Stimulated activated CD8-positive, alpha-beta memory T cell treated with anti-CD3 and anti-CD28 coated beads, Interleukin-4, amount 100 ng/mL, for 4 hours (primary cell): ENCODE measurements at places on chromosomes 2 and 18.

GRCh38 chr2:234258562-234259141, 208.2 kb downstream of the SPP2 start:
- DNase-seq, result no peak

DNA sequence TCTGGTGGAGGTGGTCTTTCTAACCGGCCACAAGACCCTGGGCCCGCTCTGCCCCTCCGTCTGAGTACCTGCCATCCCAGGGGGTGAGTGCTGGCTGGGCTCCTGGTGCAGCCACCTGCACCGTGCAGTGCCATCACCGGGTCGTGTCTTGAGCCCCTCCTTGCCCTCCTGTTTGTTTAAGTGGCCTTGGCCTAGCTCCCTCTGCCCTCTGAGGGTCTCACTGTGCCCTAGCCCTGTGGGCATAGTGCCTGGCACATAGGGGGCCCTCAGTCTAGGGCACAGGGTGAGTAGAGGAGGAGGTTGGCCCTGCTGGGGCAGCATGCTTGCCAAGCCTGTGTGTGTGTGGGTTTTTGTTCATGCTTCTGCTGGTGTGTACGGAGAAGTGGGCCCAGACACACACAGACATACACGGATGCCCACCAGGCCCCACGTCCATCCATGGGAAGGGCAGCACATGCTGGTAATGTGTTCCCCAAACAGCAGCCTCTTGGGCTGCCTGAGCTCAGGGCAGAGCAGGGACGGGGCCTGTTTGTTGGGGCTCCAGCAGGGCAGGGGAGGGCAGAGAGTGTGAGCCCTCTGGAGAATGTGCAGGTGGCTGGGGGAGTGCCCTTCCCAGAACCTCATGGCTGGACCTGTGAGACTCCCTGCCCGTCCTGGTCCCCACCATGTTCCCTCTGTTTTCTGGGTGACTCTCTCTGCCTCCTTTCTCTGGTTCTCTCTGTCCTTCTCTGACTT, 94.6 kb downstream of the GLI2 start:
- DNase-seq, result no peak

- no peak for DNase-seq
Observed at GRCh38 chr18:22667616-22668422, 250.1 kb upstream of the CTAGE1 start.

GRCh38 chr2:76316691-76317090, 606.0 kb upstream of the GCFC2 start:
- DNase-seq, result no peak

- no peak for DNase-seq
Observed at GRCh38 chr2:166609183-166609959, 115.3 kb upstream of the SCN7A start.

DNA sequence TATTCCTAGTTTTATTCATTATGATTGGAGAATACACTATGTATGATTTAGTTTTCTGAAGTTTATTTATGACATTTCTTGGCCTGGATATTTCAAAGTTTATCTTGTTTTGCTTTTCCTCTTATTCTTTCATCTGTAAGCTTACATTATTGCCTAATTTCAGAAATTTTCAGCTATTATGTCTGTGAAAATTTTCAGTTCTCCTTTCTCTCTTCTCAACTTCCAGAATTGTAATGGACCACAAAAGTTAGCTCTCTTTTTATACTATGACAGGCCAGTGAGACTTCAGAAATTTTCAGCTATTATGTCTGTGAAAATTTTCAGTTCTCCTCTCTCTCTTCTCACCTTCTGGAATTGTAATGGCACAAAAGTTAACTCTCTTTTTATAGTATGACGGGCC, 97.2 kb upstream of the SCN7A start:
- no peak for DNase-seq

GRCh38 chr2:232793271-232793670, 16.9 kb upstream of the KCNJ13 start:
- DNase-seq, result no peak

DNA sequence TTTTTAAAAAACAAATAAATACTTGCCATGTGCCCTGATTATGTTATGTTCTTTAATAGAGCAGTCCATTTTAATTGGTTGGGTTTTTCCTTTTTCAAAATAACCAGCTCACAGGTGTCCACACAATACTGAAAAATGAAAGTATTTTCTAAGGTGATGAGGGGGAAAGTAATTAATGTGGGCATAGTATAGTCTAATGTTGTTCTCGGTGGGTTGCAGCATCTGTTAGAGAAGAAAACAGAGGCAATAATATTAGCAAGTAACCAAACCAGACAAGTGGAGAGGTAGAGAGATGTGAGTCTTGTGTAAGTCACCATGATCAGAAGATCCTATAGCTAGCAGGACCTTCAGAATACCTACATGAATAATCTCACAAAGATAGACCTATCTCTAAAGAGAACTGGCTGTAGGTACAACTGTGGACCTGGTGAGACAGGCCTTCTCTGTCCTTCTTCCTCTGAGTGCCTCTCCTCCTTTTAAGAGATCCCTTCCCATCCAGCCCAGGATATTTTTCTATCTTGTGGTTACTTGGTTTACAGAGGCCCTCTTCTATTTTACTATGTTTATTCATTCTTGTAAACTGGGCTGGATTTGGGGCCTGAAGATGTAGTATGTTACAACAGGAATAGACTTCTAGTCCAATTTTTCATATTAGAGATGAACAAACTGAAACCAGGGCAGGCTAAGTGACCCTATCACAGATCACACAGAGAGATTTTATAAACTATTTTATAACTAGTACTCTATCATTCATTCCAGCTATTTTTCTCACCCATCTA, 67.1 kb upstream of the MSTN start:
- no peak for DNase-seq

DNA sequence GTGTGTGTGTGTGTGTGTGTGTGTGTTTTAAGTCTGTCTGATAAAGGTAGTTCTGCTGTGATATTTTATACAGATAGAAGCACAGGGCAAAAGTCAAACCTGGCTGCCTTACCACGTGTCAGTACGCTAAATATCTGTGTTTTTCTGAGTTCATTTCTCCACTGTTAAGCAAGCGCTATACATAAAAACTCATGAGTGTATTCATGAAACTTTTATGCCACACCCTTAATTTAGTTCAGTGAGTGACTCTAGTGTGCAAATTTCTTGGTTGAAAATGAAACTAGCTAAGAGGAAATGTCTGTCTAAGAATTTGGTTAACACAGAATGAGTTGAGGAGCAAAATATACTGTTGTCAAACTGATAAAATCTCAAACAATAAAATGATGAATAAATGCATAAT, 11.2 kb downstream of the CASP10 start:
- no peak for DNase-seq

DNA sequence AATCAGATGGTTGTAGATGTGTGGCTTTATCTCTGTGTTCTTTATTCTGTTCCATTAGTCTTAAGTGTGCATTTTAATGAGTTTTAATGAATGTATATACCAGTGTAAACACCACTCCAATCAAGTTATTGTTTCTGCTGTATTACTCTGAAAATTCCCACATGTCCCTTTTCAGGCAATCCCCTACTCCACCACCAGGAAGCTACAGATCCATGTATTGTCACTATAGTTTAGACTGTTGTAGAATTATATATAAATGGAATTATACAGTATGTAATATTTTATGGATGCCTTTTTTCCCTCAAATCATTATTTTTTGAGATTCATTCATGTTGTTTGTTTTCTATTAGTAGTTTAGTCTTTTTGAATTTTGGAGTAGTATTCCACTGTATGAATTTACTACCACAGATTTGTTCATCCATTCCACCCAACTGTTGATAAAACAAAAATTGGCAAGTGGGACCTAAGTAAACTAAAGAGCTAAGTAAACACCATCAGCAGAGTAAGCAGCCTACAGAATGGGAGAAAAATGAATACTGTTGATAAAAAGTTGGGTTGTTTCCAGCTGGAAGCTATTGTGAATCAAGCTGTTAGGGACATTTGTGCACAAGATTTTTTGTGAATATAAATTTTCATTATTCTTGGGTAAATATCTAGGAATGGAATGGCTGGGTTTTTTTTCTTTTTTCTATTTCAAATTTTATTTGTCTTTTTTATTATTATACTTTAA, 262.0 kb downstream of the CAMKMT start:
- no peak for DNase-seq

- DNase-seq, result no peak
Observed at GRCh38 chr2:136178941-136179601, 61.1 kb upstream of the CXCR4 start.

- no peak for DNase-seq
Observed at GRCh38 chr2:62265106-62265505, 69.2 kb downstream of the B3GNT2 start.

GRCh38 chr2:228658998-228659397, 477.5 kb upstream of the SPHKAP start:
- DNase-seq, result no peak

- no peak for DNase-seq
Observed at GRCh38 chr18:35171315-35171987, 69.4 kb upstream of the ZNF397 start.

DNA sequence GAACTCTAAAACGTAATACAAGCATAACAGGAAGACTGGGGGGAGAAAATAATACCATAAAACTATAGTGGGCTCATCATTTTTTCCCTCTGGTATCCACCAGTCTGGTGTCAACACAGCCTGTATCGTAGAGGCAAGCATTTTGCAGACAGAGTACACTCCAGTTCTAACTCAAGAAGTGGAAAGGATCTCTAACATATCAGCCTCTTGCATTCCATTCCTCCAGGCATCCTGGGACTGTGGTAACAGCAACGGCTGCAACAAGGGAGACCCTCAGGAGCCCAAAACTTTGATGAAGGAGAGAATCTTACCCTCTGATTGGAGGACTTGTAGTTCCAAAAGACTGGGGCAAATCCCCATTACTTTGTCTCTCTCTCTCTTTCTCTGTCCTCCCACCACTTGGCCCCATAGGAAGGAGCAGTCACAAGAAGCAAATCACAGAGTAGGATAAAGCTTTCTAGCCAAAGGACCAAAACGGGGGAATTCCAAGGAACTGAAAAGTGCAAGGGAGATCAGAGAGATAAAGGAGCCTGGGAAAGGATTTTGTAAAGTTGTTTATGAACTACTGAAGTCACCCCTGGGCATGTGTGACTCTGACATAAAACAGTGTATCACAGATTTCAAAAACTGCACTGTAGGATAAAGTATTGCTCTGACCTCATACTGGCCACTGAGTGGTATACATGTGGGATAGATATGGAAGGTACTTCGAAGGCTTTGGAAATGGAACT, 11.9 kb downstream of the FRZB start:
- DNase-seq, result no peak

GRCh38 chr18:37694516-37694915, 128.9 kb upstream of the CELF4 start:
- DNase-seq, result no peak

GRCh38 chr18:54734059-54734458, 94.2 kb upstream of the RAB27B start:
- DNase-seq, result no peak

DNA sequence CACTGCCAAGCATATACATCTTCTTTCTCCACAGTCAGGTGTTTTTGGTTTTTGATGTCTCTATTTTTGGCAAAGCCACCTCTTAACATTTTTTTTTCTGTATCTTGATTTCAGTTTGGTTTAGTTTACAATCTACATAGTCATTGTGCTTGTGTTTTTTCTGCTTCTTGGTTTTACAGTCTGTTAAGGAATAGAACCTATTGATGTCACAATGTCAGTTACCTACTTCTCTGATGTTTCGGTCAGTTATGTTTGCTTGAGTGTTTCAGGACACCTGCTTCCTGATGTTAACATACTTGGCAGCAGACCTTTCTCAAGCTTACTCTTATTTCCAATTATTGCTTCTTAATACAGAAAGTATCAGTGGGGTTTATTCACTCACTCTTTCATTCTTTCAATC, 253.3 kb downstream of the SPAG16 start:
- no peak for DNase-seq

DNA sequence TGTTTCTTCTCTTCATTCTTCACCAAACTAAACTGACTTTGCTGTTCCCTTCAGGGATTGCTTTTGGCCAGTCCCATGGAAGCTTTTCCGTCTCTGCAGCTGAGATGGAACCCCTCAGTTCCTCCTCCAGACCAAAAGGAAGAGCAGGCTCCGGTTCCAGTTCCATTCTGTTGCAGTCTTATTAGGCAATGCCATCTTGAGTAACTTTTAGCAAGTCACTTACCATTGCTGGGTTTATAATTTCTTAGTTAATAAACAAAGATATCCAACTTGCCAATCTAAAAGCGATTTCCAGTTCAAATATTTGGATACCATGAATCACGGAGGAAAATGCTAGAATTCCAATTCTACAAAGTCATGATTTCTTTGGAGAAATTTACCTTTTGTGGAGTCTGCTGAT, 214.3 kb upstream of the LYPD1 start:
- DNase-seq, result no peak

DNA sequence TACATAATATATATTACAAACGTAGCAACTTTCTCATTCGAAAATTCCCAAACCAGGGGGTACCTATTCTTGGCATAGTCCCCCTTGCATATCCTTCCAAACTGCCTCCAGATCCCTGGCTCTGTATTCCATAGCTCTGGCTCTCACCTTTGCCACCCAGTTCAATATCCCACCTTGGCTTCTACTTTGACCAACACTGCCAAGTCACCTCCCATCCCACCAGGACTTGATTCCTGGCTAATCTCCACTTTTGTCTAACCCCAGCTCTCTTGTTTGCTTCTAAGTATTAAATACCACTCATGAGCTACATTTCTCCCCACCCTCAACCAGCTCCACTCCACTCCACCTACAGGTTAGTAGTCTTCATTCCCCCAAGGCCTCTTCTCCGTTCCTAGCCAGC, 103.2 kb upstream of the WDR75 start:
- no peak for DNase-seq

DNA sequence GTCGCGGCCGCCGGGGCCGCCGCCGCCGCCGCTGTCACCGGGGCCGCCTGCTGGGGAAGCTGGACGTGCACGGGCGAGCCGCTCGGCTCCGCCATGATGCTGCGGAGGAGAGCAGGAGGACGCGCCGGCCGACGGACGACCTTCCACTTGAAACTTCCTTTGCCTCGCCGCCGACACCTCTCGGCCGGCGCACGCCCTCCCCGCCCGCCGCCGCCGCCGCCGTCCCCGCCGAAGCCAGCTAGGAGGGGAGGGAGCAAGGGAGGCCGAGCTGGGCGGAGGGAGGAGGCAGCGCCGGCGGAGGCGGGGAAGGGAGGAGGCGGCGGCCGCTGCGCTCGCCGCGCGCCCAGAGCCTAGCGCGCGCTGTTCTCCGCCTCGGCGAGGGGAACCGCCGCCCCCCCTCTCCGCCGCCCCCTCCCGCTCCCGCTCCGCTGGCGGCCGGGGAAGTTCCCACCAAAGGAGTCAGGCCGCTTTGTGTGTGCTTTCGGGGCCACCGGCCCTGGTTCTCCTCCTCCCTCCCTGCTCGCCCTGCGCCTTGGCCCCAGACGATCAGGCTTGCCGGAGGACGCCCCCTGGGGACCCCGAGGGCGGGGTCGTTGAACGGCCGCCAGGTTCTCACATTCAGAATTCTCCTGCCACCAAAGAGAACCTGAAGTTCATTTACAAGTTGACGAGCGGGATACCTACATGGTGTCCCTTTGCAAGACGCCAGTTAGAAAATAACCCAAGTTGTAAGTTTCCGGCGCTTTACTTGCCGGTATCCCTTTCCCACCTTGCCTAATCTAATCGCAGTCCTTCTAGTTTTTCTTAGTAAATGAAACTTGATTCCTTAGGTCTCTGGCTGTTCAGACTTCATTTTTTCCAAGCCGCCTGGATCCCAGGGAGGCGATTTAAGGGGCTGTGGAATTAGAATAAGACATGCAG, at the start of gene STK39:
STK39 (minus strand) TSS at position 255 of the 921 bp plus-strand sequence; CDS start at position 95, 160 bp downstream.
- peak; percentile 52 for DNase-seq

- DNase-seq, result no peak
Observed at GRCh38 chr2:234722176-234722575, 225.3 kb upstream of the ARL4C start.

GRCh38 chr2:127012215-127012614, 94.7 kb downstream of the BIN1 start:
- DNase-seq, result no peak

- DNase-seq, result no peak
Observed at GRCh38 chr2:95306336-95306895, 9.3 kb downstream of the KCNIP3 start.
